ENCODE measurements at places on chromosomes 3 and 15.

- DNase-seq = no peak
These were observed 68.6 kb downstream of the ITGB5 start for GRCh38 chr3:124818398-124819091.

GRCh38 chr3:194163697-194164096 lies 27.7 kb downstream of the HES1 start:
- no peak for DNase-seq

DNA sequence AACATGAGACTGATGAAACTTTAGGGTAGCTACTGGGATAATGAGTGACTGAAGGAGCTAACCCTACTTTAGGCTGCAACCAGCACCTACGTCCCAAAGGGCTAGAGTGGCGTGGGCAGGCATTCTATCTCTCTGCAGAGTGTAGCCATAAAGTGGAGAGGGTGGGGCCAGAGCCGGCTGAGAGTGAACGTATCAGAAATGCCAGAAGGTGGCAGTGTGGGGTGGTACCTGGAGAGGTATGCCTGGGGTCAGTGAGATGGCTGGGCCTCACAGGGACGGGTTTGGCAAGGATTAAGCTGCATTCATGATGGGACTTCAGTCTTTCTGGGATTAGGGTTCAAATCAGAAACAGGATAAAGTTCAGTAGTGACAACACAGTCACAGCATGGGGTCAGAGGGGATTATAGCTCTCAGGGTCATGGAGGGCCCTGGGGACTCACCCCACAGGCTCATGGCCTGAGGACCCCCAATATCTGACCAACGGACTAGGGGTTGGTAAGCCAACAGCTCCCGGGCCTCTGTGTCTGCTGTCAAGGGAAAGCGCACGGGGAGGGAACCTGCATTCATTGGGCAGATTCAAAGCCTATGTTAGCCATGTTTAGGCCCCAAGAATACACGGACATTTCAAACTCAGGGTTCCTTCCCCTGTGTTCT lies 86.5 kb upstream of the FOXB1 start:
- peak; percentile 10 for DNase-seq

DNA sequence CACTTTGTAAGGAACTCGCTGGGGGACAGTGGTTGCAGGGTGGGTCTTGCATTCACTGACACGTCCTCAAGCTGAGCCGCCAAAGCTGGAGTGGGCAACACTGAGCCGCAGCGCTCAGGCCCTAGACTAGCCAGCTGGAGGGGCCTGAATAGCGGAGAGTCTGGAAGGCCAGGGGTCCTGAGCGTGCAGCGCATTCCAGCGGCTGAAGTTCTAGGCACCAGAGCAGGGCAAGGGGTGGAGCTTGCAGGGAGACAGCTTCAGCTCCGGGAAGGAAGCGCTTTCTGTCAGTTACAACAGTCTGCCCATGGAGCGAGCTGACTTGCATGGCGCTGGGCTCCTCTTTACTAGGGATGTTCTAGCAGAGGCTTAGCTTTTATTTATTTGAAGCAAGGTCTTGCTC lies 2.7 kb downstream of the MAP6D1 start:
- DNase-seq = no peak

Measured in stimulated activated CD8-positive, alpha-beta memory T cell treated with anti-CD3 and anti-CD28 coated beads, Interleukin-7, amount 100 ng/mL, for 1 hour (primary cell).